Vein endothelial cell (primary cell): ENCODE measurements at places on chromosomes 6 and 20. TPM values are rescaled to one million over a fixed set of nuclear protein-coding genes. Genes with fewer than 3 reads are reported as not detected.

NKAIN4 gene
- not detected in 2 replicates for total RNA-seq

FNDC11 gene
- total RNA-seq, result 1.3 and 1.8 TPM in 2 replicates

ZBTB46 gene
- 13.1 and 14.4 TPM in 2 replicates for total RNA-seq

NKX2-2 gene
- total RNA-seq, result not detected in 2 replicates

PNPLA1 gene
- not detected in 2 replicates for total RNA-seq
